ENCODE measurements at places on chromosomes 1 and 21.

DNA sequence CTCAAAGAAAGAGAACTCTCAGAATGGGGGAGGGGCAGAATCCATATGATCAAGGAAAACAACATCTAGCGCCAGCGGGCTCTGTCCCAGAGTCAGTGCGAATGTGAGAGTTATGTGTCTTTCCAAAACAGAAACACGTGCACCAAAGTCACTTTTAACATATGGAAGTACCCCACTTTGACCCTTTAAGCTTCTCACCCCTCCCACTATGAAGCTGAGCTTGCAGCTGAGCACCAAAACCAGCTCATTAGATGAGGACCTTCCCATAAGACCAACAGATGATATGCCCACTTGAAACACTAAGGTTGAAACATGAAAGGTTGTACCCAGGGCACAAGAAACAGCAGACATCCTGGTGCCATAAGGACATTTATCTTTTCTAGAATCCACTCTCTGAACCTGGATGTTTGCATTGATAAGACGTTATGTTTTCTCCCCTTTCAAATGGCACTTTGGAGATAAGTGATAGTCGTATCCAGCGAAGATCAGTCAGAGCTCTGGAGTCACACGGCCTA lies 171.0 kb downstream of the TGFBR3 start:
- H3K27ac ChIP-seq = no peak overlapping the region
- no peak overlapping the region for H3K4me3 ChIP-seq
- H3K27me3 ChIP-seq = no peaks in the 10 kb centered on the region
- no peaks in the 10 kb centered on the region for H3K4me1 ChIP-seq

DNA sequence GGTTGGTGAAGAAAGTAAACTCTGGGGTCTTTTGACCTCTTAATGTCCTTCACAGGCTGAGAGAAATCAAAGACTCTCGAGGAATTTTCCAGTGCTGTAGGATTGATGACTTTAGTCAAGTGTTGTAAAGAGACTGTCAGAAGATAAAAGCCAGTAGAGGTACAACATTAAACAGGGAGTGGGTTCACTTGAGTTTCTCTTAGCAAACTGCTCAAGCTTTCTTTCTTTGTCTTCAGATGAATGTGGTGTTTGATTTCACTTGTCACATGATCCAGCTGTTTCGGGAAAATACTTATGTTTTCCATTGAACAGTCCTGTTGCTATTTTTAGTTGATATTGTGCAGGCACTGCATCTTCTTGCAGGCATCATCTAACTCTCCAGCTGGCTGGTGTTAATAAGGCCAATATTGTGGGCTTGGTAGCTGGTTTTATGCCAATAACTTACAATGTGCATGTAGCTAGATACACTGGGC lies 45.6 kb downstream of the XCL2 start:
- DNase-seq = no peak
- no peak overlapping the region for H3K27ac ChIP-seq
- H3K4me3 ChIP-seq = no peak overlapping the region

DNA sequence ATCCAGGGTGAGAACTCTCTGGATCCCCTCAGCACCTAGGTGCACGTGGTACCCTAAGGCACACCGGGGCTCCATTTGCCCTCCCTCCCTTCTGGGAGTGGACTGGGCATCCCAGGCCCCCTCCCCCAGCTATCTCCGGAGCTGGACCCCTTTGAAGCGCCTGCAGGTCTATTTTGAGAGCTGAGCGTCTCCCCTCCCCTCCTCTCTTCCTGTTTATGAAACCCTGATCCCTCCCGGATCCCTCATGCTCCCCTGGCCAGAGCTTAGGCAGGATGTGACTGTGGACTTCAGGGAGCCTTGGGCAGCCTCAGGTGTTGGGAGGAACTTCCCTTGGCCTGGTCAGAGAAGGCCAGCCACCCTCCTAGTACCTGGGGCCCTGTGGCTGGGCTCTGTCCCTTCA lies 10.2 kb downstream of the RPS6KA1 start:
- no peaks in the 10 kb centered on the region for H3K36me3 ChIP-seq
- H3K4me3 ChIP-seq = no peak overlapping the region
- peak overlapping the region; percentile 64 for H3K27ac ChIP-seq
- DNase-seq = no peak
- peaks cover 44% of the 10 kb centered on the region for H3K4me1 ChIP-seq

GRCh38 chr1:212595787-212596714 lies 12.5 kb upstream of the ATF3 start:
- no peaks in the 10 kb centered on the region for H3K27me3 ChIP-seq
- H3K4me3 ChIP-seq = no peak overlapping the region
- peak overlapping the region; percentile 31 for H3K27ac ChIP-seq
- DNase-seq = no peak

DNA sequence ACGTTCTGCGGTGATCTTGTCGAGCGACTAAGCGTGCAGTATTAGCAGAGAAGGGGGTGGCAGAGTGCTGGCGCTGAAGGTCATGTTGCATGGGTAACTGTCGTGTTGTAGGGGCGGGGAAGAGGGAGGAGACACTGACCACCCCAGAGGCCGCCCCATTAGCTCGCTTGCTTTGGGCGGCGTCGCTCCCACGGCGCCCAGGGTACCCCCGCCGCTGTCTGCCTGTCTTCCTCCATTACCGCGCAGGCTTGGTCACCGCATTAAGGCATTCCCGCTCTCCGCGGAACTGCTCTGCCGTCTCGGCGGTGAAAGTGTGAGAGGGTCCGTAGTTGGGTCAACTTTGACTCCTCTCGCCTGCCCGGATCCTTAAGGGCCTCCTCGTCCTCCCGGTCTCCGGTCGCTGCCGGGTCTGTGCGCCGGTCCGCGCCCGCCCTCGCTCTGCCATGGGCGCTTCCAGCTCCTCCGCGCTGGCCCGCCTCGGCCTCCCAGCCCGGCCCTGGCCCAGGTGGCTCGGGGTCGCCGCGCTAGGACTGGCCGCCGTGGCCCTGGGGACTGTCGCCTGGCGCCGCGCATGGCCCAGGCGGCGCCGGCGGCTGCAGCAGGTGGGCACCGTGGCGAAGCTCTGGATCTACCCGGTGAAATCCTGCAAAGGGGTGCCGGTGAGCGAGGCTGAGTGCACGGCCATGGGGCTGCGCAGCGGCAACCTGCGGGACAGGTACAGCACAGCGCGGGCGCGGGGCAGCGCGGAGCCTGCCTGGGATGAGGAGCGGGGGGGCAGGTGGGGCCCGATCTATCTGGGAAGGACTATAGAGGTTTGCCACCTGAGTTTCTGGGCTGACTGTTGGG lies at the start of gene MTARC2:
Gene MTARC2, plus strand, starts transcription at position 234 of the 846 bp plus-strand sequence. Its CDS starts 210 bp downstream, at position 444.
- H3K36me3 ChIP-seq = no peaks in the 10 kb centered on the region
- peak within 1 kb of the TSS; percentile 80 for H3K4me3 ChIP-seq
- DNase-seq = peak; percentile 71

GRCh38 chr1:203084588-203085527 lies 954 bp downstream of the MYOG start:
- H3K27ac ChIP-seq = no peak overlapping the region
- no peak for DNase-seq
- H3K27me3 ChIP-seq = no peaks in the 10 kb centered on the region
- H3K4me3 ChIP-seq = no peak overlapping the region

DNA sequence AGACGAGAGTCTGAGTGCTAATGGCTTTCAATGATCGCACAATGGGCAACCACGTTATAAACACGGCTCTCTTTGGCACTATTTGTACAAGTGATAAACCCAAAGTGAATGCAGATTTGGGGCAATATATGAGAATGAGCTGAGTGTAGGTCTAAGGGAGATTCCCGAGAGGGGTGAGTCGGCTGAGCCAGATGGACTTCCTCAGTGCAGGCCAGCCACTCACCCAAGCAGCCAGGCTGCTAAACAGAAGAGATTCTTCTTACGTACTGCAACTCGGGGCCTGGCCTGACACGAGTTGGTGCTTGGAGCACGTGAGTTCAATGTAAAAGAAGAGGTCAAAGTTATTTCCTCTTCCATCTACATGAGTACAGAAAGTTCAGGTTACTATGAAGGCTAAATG lies 6.2 kb upstream of the MIXL1 start:
- no peak overlapping the region for H3K27ac ChIP-seq
- H3K36me3 ChIP-seq = no peaks in the 10 kb centered on the region
- H3K27me3 ChIP-seq = no peaks in the 10 kb centered on the region
- H3K4me1 ChIP-seq = no peaks in the 10 kb centered on the region
- H3K4me3 ChIP-seq = no peak overlapping the region
- DNase-seq = no peak
